ENCODE measurements at places on chromosomes 7 and 10. TPM values are rescaled to one million over a fixed set of nuclear protein-coding genes. Genes with fewer than 3 reads are reported as not detected.

Gene WNT8B
- total RNA-seq, result 0.10 TPM

Gene STEAP4
- 0.28 TPM for total RNA-seq

Gene SFMBT2
- 23.8 TPM for total RNA-seq

Gene C10orf62
- total RNA-seq, result 0.50 TPM

Gene ITPRID1
- total RNA-seq, result 0.11 TPM

Gene KRIT1
- total RNA-seq, result 72.5 TPM

Gene CLDN3
- total RNA-seq, result 3.9 TPM

Gene SNX13
- total RNA-seq, result 97.6 TPM

Gene C7orf33
- total RNA-seq, result not detected

Gene NKX1-2
- total RNA-seq, result 1.3 TPM

Gene RUFY2
- 71.6 TPM for total RNA-seq

Gene RAPGEF5
- total RNA-seq, result 76.4 TPM

Gene CDK1
- total RNA-seq, result 44.4 TPM
